ENCODE measurements at places on chromosomes 12 and 14.

GRCh38 chr14:76957224-76957891, 71.2 kb downstream of the IRF2BPL start:
- DNase-seq, result no peak

- DNase-seq, result no peak
Measured at GRCh38 chr14:33467971-33468370, 482.9 kb downstream of the EGLN3 start.

GRCh38 chr14:86457481-86458135, 927.7 kb downstream of the FLRT2 start:
- no peak for DNase-seq

DNA sequence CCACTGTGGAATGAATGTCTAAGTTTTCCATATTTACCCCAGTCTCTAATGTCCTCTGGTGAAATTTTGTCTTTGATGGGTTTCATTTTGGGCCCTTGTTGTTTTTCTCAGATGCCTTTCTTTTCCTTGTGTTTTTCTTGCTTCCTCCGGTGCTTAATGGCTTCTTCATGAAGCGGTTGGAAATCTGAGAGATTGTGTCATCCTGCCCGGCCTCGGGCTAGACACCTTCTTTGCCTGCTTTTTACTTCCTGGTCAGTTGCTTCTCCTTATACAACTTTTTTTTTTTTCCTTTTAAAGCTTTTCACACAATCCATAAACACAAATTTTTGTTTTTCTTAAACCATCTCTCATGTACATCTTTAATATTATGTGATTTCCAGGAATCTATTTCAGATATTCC, 7.1 kb downstream of the ETV6 start:
- no peak for DNase-seq

Data from brain microvascular endothelial cell (primary cell).